ENCODE measurements at places on chromosomes 12 and 14.
A peak's percentile ranks its signal among the peaks of the same experiment; 100 is the strongest.

- DNase-seq: peak; percentile 79
These were observed 195.8 kb downstream of the FOXN3 start for GRCh38 chr14:89221109-89221810.

GRCh38 chr12:114783089-114783618 is 99.2 kb upstream of the TBX3 start:
- no peak for DNase-seq

DNA sequence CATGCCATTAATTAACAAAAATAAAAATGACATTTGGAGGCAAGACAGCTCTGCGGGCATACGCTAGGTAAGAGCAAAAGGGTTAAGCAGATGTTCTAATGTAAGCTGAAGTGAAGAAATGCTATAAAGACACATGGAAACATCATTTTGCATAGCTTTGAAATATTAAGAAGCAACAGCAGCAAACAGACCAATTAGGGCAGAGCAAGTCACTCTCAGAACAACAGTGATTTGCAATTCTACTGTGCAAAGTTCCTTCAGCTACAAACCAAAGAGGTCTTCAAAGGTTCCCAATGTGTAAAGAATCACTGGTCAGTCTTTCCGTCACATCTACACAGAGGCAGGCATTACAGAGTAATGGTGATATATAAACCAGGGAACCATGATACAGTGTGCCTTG is 68.2 kb downstream of the PAPLN start:
- DNase-seq: no peak

DNA sequence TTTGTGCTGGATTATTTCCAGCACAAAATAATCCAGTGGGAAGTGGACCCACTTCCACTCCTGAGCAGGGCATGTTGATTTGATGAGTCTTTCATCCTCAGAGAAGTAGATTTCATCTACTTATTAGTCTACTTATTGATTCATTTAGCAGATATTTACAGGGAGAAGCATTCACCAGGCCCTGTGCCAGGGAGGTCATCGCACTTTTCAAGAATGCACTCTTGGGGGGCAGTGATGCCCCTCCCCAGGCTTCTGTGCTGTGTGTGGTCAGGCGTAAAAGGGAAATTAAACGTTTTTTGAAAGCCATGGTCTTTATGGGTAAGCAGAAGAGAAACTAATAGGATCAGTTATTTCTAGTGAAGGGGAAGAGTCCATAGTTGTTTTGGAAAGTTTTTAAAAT is 610.7 kb upstream of the TMEM132C start:
- no peak for DNase-seq

GRCh38 chr14:89617481-89618329 is 200.7 kb upstream of the FOXN3 start:
- peak; percentile 18 for DNase-seq

DNA sequence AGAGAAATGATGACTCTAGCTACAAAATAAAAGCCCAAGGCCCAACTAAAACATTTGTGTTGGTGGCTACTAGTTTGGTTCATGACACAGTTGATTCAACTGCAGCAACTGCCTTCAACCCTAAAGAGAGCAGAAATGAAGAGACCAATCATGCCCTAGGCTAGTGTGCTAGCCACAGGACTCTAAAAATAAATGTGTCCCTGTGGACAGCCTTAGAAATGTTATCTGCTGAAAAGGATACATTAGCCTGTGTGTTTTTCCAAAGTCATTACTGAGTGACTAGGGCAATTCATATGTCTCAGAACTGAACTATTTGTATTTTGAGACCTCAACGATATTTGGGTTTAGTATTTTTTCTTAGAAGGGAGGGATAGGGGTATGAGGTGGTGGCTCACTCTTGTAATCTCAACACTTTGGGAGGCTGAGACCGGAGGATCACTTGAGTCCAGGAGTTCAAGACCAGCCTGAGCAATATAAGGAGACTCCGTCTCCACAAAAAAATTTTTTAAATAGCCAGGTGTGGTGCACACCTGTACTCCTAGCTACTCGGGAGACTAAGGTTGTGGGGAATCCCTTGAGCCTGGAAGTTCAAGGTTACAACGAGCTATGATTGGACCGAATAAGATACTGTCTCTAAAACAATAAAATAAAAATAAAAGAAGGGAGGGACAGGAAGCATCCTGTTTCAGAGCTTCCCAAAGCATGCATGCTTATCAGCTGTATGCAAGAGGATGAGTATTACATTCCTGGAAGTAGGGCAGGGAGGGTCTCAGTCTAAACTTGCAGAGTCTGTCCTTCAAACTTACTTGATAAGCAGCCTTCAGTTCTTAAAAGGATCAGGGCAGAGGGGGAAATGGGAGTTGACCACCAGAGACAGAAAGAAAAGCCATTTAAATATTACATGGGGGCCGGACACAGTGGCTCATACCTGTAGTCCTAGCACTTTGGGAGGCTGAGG is 29.6 kb upstream of the NAP1L1 start:
- no peak for DNase-seq

DNA sequence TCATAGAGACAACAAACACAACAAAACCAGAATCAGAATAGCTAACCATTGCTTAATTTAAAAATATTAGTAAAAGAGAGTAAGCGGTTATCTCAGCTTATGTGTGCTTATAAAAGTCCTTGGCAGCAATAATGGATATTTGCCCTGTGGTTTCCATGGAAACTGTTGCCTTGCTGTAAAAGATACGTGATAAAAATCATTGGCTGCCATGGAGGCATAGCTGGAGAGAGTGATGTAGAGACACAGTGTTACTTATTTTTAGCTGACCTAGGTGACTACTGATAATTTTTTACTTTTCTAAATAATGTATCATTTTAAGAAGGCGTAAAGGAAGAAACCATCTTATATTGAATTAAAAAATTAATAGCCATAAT is 92.9 kb downstream of the ERC1 start:
- DNase-seq: peak; percentile 45

GRCh38 chr12:69136931-69137613 is 102.3 kb upstream of the CPSF6 start:
- no peak for DNase-seq

- DNase-seq: no peak
These were observed 29.1 kb downstream of the SLC39A9 start for GRCh38 chr14:69427596-69427995.

- no peak for DNase-seq
These were observed at the start of gene RHOF for GRCh38 chr12:121793440-121793837. RHOF (minus strand) TSS chr12:121793688; CDS start chr12:121793633, 55 bp downstream.

DNA sequence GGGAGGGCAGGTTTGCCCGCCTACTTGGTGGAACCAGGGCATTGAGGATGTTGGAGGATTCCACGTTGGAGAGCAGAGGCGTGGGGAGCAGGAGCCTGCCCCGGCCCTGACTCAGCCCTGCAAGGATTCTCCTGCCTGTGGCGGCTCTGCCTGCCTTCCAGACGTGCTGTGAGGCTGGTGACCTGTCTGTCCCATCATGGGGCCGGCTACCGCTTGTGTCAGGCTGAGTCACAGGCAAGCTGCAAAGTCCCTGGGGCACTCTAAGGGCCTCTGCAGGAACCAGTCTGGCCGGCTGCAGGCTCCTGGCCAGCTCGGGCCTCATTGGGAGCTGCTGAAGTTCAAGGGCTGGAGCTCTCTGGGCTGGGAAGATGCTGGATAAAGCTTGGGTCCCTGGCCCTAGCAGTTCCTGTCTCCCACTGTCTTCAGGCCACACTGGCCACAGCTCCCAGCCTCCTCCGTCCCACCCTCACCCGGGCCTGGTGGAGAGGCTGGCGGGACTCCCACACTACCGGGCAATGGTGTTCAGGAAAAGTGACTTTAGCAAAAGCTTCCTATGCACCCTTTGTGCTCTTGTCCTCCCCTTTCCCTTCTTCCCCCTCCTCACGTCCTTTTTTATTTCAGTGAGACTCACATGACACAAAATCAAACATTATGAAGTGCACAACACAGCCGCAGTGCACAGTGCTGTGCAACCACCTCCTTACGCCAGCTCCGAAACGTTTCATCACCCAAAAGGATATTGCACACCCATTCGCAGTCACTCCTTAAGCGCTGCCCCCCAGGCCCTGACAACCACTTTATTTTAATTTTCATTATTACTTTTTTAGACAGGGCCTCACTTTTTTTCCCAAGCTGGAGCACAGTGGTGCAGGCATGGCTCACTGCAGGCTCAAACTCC is 22.0 kb upstream of the ULK1 start:
- no peak for DNase-seq

GRCh38 chr12:124543052-124543589 is 24.3 kb downstream of the NCOR2 start:
- no peak for DNase-seq
